ENCODE measurements at places on chromosomes 7 and 10.

DNA sequence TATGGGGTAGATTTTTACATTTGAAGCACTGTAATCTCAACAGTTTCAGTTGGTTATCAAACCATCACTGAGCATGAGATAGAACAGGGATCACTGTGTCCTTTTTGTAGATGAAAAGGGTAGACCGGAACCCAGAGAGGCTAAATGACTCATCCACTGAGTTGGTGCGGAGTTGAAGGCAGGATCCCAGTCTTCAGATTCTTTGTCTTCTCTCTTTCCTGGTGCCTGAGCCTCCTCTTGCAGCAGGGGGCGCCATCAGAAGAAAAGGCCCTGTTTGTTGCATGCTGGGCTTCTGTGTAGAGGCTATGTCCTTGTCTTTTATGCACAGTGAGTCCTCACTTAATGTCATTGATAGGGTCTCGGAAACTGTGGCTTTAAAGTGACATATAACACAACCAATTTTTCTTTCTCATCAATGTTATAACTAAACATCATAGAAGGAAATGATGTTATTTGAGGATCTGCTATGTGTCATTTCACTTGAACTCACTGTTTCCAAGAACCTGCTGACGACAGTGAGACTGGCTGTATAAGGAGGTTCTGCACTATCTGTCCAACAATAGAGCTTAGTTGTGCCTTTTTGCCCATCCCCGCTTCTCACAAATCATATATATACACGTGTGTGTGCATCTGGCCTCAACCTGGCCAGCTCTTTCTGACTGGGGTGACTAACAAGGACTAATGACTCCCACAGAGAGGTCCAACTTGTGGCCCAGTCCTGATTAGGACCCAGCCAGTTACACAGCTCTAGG lies 14.3 kb downstream of the ZNF282 start:
- DNase-seq = no peak

DNA sequence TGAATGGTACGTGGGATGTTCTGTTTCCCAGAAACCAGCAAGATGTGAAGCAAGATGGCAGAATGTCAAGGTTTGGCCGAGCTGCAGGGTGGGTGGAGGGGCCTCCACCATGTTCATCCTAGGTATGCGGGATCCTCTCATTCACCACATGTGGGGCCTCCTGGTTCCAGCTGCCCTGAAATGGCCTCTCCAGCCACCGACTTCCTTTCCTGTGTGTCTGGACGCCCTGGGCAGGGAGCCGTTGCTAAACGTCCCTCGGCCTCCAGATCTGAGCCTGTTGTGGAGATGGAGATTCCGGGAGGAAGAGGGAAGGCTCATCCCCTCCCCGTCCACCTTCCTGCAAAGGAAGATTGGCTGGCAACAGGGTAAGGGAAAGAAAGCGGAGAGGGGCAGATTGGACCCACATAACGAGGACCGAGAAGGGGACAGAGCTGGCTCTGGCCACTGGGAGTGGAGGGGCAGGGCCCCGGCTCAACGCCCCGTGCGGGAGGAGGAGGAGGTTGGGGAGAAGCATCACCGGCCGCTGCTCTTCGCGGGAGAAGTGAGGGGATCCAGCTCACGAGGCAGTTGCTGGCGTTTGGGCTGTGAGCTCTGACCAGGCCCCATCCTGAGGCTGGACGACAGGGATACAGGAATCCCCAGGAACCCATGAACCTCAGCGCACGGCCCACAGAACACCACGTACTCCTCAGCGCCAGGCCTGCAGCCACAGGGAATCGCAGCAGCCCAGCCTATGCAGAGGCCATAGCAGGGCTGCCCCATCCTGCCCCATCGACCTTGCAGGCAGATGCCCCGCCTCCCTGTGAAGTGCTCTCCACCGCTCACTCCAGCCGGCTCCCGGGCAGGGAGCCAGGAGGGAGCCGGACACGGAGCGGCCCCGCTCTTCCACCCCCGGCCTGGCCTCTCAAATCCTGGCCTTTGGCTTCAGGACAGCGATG lies 98.3 kb downstream of the FOXL3 start:
- DNase-seq = no peak

- DNase-seq = no peak
Measured at GRCh38 chr10:7015457-7015856, 395.4 kb downstream of the SFMBT2 start.

GRCh38 chr10:69360485-69361302 lies 56.0 kb downstream of the TACR2 start:
- no peak for DNase-seq

DNA sequence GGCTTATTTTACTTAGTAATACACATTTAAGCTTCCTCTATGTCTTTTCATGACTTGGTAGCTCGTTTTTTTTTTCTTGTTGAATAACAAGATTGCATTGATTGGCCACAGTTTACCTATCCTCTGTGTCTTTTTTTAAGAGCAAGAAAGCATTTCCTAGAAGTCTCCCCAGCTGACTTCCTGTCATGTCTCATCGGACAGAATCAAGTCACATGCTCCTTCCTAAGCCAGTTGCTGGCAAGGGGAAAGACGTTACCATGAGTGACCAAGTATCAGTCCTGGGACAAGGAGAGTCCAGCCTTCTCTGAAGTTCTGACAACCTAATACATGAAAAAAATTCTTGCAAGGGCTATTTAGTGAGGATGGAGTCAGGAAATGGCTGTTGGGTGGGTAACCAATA lies 24.9 kb upstream of the SFRP5 start:
- no peak for DNase-seq

DNA sequence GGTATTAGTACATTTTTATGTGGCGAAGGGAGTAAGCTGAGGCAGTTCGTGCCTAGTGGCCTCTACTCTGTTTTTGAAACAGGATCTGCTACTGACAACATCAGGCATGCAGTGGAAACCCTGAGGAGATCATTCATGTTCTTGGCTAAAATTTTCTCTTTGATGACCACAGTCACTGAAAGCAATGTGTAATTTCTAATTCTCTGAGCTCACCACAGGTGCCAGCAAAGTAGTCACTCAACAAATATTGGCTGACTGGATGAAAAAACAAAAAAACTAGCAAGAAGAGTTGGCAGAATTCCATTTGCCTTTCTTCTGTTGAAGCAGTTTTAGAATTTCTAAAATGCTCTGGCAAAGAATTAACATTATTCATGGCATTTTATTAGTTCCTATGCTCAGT lies 176.5 kb upstream of the KCTD7 start:
- no peak for DNase-seq

GRCh38 chr10:8554574-8554973 lies 500.1 kb downstream of the GATA3 start:
- DNase-seq = no peak

DNA sequence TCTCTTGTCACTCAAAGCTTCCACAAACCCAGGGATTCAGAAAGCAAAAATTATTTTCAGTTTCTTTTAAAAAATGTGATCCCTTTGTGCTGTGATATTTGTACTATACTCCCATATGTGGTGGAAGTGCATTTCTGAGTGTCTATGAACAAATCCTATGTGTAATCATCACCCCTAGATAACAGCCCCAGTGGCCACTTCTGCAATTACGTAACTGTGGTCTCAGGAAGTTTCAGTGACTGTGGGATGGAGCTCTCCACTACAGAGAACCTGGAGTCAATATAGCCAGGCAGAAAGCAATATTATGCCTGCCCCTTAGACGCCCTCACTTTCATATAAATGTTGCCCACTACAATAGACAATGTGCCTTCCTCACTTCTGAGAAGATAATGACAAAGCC lies 1101.7 kb upstream of the GHITM start:
- no peak for DNase-seq

DNA sequence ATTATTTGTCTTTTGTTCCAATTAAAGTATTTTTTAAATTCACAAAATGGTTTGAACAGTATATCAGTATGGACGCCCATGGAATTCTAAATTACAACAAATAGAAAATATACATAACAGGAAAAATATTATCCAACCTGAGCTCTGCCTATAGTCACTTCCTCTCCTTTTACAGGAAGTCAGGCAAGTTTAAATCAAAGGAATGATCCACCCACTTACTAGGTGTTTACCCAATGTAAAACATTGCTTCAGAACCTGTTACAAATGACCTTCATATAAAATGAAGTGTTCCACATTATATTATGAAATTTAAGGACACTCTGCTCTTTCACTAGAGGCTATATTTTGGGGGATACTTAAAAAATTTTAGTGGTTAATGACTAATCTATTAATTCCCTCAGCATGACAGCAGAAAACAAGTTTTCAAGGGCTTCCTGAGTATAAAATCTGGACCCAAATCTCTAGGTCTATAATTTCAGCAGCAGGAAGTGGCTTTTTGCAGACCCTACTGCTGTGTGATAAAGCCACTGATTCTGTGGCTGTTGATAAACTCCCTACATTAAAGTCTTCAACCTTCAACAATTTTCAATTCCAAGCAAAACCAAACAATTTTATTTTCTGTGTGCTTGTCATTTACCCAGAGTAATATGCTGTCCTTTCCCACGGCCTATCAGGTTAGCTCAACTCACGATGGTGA lies 722.6 kb downstream of the GATA3 start:
- no peak for DNase-seq
